ENCODE measurements at places on chromosomes 5 and 9. TPM values are rescaled to one million over a fixed set of nuclear protein-coding genes. Genes with fewer than 3 reads are reported as not detected.

Gene TLE4
- total RNA-seq = 97.4 TPM

Gene DMGDH
- total RNA-seq = 1.7 TPM

Gene PCDHGA11
- 12.5 TPM for total RNA-seq

DNA sequence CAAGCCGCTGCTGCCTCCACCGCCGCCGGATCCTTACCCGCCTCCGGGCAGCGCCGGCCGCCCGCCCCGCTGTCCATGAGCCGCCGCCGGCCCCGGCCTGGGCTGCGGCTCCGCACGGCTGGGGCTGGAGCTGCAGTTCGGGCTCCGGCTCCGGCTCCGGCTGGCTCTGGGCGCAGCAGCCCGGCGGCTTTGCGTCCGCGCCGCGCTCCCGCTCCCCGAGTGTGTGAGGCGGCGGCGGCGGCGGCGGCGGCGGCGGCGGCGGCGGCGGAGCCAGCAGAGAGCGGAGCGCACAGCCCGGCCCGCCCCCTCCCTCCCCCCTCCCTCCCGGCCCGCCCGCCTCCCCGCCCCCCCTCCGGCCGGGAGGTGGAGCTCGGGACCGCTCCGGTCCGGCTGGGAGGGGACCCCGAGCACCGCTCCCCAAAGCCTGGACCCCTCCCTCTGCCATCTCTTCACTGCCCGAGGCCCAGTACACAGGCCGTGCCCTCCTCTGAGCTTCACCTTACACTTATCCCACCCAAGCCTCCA, at the start of gene PCDH1:
Gene PCDH1, minus strand, starts transcription at position 225 of the 525 bp plus-strand sequence. Its CDS starts 148 bp downstream, at position 77.
- peak; percentile 64 for DNase-seq

Gene KIF12
- total RNA-seq = 0.93 TPM

- DNase-seq = no peak
Observed at GRCh38 chr5:169580964-169581363, 2.6 kb upstream of the SPDL1 start.

DNA sequence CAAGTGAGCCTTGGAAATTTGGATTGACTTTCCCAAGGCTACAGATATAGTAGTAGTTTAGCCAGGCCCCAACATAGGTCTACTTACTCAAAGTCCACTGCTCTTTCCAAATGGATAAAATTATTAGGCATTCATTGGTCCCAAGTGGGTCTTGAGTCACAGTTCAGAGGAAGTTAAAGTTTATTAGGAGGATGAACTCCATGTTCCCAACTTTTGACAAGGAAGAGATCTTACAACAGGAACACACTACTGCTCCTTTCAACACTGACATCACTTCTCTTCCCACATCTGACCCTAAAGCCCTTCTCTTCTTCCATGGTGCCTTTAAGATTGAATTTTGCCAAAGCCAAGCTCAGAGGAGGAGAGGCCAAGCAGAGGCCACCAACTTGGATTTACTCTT, 234.5 kb upstream of the TRIM32 start:
- no peak for DNase-seq

GRCh38 chr9:14670718-14671117, 22.5 kb downstream of the ZDHHC21 start:
- no peak for DNase-seq

GRCh38 chr9:35605351-35606137, 482 bp downstream of the TESK1 start:
- peak; percentile 55 for DNase-seq

DNA sequence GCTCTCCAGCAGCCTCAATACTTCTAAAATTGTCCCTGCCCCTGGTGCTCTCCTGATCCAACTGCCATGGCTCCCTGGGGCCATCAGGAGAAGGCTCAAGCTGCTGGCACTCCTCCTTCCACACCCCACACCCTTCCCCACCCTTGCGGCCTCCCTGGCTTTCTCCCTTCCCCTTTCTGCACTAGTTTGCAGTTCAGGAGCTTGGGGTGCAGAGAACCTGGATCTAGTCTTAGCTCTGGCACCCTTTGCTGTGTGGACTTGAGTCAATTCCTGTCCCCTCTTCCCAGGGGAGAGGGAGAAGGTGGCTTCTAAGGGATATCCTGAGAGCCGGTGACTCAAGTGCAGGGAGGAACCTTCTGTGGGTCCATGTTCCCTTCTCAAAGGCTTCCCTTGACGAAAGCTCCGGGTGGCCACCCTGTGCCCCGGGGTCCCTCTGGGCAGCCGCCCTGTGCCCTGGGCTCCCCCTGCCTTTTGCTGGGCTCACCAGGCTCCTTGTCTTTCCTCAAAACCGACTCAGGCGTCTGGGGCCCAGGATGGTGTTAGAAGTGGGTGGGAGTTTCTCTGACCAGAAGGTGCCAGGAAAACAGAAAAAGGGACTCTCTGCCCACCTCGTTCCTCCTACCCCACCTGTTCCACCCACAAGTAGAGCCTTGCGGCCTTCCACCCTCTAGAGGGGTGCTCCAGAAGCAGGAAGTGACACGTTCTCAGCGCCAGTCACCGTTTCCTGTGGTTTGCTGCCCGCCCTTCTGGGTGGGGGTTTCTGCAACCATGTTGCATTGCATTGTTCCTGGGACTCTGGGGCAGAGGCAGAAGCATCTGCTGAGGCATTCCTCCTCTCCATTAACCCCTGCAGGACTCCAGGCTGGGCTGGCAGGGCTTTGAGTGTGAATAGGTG, 15.0 kb downstream of the GLIPR2 start:
- DNase-seq = no peak

- no peak for DNase-seq
Observed at GRCh38 chr5:34690301-34690700, 34.2 kb downstream of the RAI14 start.

- no peak for DNase-seq
Observed at GRCh38 chr5:172377856-172378255, 76.5 kb downstream of the SH3PXD2B start.

DNA sequence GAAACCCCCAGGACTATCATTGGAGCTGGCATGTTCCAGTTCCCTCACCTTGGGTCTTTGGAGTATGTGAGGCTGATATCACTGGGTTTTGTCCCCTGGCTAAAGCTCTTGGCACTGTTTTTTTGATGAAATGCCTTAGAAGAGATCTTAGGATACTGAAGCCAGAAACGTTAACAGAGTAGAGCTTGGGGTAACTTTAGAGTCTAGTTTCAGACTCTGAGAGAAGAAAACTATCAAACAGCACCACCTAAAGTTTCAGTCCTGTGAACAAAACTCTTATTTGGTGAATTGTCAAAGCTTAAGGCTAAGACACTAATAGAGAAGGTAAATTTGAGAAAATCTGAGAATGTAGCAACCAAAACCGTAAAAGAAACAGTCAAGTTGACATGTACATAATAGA, 111.7 kb upstream of the PUM3 start:
- DNase-seq = no peak

Gene BRD3OS
- 31.6 TPM for total RNA-seq

Gene CER1
- 3.0 TPM for total RNA-seq

All from glutamatergic neuron (in vitro differentiated cells).